ENCODE measurements at places on chromosomes 5 and 9.

DNA sequence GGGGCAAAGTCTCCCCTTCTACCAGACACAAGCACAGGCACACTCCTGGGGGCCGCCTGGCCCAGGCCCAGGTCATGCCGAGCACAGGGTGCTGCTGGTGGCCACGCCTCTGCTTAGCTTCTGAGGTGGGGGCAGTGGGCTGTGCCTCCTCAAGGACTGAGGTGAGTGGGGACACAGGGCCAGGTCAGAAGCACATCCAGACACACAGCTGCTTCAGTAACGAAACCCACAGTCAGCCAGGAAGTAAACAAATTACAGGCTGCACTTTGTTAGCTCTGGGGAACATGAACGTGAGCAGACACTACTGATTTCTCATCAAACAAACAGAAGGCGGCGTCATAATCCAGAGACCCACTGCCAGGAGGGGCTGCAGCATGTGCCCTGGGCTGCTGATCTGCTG, 192.4 kb downstream of the HSPA4 start:
- no peak for DNase-seq

DNA sequence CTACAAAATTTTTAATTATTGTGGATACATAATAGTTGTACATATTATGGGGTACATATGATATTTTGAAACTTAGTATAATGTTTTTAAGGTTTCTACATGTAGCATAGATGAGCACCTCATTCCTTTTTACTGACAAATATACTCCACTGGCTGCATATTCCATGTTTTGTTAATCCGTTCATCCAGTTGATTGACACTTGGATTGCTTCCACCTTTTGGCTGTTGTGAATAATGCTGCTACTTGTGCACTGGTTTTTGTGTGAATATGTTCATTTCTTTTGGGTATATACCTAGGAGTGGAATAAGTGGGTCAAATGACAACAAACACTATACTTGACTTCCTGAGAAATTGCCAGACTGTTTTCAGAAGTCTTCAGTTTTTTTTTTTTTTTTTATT, 2.8 kb upstream of the ENTREP1 start:
- no peak for DNase-seq

DNA sequence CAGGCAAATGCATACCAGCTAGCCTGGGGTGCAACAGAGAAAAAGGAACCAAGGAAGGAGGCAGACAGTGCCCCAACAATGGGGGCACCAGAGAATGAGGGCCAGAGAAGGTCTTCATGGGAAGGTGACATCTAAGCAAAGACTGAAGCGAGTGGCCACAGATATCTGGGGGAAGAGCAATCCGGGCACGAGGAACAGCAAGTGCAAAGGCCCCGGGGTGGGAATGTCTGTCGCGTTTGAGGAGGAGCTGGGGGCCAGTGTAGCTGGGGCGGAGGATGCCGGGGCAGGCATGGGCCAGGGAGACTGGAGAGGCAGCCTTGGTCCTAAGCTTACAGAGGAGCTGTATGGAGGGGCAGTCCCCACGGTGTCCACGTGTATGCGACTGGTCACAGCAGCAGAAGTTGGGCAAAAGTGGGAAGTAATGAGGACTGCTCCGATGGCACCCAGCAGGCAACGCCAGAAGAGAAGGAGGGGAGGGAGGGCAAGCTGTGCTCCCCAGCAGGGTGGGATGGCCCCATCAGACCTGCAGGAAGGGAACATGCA, 19.1 kb downstream of the EEIG1 start:
- DNase-seq = no peak

DNA sequence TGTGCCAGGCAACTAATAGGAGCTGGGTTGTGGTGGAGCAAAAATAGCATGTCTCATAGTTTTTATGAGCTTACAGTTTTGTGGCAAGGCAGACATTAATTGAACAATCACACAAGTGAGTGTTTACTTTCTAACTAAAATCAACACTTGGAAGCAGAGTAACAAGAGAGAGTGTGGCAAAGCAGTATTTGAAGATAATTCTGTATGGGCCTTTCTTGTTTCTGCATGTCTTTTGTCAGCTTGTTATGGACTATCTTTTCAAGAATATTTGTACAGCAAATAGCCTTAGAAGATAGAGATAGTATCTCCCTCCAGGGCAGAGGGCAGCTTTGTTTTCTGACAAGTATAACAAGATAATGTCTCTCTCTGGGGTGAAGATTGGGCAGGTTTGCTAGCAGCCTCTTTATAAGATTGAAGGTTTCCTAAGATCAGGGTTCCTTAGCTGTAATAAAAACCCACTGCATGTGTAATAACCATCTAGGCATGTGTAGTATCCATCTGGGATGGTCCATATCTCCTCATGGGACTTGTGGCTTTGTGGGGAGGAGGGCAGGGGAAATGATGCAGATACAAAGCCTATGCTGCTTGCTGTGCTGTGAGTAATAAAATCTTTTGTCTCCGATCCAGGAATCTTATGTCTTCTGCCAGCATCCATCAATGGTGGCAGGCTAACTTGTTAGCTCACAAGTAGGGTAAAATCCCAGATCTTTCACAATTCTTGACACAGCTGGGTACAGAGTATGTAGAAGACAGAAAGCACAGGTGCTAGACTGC, 479.9 kb downstream of the KDM4C start:
- DNase-seq = no peak

GRCh38 chr9:93466416-93467061, 13.2 kb upstream of the FAM120AOS start:
- no peak for DNase-seq

DNA sequence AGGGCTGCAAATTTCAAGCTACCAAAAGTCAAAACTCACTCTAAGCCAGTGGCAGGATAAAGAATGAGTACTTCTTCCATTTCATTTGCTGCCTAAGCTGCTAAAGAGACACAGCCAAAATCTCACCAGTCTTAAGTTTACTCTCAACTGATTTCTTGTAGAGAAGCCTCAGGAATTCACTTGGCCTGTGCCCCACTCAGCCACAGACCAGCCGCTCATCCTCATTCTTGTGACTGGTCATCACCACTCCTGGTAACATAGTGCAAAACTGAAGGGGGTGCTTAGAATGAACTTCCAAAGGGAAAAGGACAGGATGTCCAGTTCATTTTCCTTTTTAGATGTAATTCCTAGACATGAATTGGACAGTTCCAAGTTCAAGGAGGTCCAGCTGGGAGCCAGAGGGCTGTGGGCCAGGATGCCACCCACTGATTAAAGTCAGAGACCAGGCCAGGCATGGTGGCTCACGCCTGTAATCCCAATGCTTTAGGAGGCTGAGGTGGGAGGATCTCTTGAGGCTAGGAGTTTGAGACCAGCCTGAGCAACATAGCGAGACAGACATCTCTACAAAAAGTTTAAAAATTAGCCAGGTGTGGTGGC, 72.7 kb upstream of the RANBP3L start:
- no peak for DNase-seq

DNA sequence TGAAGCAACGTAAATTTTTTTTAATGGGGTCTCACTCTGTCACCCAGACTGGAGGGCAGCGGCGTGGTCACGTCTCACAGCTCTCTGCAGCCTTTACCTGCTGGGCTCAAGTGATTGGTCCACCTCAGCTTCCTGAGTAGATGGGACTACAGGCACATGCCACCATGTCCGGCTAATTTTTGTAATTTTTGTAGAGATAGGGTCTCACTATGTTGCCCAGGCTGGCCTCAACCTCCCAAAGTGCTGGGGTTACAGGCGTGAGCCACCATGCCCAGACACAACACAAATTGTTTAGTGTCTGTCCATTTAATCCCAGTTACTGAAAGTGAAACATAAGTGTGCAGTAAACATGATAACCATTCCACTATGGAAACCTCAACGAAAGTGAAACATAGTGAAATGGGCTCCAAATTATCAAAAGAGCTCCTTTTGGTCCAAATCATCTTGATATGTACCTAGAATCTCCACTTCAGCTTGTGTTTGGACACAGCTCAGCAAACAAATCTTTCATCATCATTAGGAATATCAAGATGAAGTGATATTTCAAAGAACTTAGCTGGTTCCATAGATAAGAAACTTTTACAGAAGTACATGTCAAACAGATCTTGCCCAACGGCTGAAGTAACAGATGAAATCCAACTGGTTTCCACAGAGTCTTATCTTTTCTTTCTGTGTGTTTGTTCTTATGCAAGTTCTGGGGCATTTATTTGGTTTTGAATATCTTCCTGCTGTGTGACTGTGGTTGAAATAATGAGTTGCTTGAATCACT, 41.2 kb upstream of the PLPP1 start:
- DNase-seq = no peak

GRCh38 chr5:54959673-54960418, 25.5 kb downstream of the ESM1 start:
- DNase-seq = no peak

DNA sequence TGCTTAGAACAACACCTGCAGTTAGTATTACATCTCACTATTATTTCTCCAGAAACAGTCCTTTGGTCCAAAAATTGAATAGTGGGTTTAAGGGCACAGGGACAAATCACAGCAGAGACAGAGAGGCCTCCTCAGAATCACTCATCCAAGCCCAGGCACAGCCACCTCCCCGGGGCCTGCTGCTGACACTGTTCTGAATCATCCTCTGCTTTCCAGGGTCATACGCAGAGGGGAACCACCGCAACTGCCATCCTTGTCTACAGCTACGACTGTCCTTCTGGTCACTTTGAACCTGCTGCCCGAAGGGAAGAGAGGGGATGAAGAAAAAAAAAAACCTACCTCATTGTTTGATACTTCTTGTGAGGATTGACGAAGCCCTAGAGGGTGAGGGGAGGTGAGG, 35.3 kb upstream of the MAN2A1 start:
- no peak for DNase-seq

DNA sequence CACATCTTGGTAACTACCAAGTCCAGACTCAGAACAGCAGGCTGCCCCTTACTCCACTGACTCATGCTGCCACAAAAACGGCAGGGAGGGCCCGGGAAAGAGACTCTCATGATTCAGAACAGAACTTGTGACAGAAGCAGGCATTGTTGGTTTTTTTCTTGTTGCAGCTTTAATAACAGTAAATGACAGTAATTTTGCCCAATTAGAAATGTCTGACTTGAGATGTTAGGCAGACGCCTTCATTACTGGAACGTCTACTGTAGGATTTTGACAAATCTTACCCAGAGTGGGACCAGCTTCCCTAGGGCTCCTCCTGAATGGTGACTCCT, 77.9 kb downstream of the SEMA5A start:
- DNase-seq = no peak

- no peak for DNase-seq
Measured at GRCh38 chr9:113644321-113644720, 180.8 kb downstream of the RGS3 start.

GRCh38 chr5:139574641-139575312, 13.6 kb downstream of the UBE2D2 start:
- DNase-seq = peak; percentile 17

DNA sequence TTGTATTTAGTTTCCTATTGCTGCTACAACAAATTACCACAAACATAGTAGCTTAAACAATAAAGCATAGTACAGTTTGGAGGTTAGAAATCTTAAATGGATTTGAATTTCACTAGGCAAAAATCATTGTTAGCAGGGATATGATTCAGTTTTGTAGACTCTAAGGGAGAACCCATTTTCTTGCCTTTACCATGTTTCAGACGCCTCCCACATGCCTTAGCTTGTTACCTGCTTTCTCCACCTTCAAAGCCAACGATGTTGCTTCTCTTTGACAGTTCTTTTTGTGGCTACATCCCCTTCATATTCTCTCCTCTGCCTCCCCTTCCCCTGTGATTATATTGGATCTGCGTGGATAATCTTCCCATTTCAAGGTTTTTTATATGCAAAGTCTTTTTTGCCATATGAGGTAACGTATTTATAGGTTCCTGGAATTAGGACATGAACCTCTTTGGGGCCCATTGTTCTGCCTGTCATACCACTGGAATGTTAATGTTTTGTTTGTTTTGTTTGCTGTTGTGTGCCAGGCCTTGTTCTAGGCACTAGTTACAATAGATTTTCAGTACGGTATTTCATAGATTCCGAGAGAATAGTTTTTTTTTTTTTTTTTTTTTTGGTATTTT, 54.1 kb downstream of the UHRF2 start:
- no peak for DNase-seq

DNA sequence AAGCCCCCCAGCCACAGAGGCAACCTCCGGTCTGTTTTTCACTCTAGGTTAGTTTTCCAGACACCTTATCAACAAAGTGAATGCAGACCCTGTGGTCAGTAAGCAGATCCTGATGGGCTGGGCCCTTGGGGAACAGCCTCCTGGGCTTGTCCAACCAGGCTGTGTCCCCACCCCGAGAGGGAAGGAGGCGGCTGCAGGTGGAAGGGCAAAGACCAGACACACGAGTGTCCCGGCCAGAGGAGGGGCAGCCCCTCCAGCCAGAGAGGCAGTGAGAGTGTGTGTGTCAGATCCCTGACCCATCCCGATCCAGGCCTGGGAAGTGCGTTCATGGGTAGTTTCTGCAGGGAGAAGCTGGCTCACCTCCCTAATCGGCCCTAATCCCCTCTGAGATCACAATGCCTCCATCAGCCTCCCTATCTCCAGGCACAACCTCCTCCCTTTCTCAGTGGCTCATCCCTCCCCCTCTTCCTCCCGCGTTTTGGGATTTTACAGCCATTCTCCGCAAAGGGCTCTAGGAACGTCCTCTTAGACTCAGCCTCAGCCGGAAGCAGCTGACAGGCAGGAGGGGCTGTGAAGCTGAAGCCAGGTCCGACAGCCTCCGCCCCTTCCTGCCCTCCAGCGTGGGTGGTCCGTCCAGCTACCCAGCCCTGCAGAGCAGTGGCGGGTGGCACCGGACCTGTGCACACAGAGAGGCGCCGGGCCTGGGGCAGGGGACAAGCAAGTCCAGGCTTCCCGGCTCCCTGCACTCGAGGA, 9.7 kb downstream of the SLC12A7 start:
- DNase-seq = no peak

- DNase-seq = no peak
Measured at GRCh38 chr5:122902263-122902662, 56.9 kb downstream of the SNX24 start.

DNA sequence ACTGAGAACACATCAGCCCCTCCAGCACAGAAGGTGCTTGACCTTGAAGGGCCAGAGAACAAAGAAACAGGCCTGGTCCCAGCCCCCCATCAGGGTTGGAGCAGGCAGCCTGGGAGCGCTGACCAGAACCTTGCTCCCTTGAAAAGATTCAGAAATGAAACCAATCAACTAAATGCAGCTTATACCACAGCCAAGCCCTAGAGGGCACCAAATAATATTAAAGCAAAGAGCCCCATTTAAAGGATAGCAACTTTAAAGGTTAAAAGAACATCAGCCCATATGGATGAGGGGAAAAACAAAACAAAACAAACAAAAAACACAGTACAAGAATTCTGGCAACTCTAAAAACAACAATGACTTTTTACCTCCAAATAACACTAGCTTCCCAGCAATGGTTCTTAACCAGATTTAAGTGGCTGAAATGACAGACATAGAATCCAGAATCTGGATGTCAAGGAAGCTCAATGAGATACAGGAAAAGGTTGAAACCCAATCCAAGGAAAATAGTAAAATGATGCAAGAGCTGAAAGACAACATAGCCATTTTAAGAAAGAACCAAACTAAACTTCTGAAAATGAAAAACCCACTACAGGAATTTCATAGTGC, 471.9 kb downstream of the MTRR start:
- DNase-seq = no peak

- no peak for DNase-seq
Measured at GRCh38 chr9:122008559-122008958, 84.5 kb downstream of the TTLL11 start.

All from central memory CD4-positive, alpha-beta T cell (primary cell).